Left renal cortex interstitium (tissue), 4 donors: ENCODE measurements at places on chromosomes 2 and 18. TPM values are rescaled to one million over a fixed set of nuclear protein-coding genes. Genes with fewer than 3 reads are reported as not detected.

DNA sequence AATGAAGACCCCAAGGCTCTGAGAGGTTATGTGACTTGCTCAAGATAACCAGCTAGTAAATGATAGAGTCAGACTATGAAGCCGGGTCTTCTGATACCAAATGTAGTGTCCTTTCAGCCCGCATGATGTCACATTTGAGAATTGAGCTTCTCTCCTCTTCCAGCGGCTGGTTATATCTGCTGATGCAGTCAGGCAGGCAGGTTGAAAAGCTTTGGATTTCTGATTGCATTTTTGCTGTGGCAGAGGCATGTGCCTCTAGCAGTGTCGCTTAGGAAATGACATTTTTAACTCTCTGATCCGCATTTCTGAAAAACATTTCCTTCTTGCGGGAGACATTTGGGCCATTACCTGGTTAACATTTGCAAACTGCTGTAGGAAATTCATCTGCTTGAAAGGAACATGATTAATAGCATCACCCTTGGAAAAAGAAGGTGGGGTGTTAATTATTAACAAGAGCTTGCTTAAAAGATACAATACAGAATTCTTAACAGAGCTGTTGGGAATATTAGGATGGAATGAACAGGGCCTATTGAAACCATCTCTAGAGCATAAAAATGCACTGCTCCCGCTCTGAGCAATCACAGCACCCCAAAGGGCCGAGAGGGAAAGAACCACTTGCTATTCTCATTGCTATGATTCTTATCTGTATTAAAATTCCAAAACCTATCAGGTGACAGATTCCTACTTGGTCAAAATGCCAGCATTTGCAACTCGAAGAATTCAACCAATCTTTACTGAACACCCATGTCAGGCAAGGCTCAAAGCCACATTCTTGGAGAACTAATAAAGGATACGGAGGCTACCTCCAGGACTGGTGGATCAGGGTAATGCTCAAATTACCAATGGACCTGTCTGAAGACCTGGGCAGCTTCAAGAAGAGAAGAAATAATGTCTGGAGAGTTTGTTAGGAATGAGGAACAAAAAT is 25.9 kb downstream of the MRO start:
- no peak for DNase-seq

DNA sequence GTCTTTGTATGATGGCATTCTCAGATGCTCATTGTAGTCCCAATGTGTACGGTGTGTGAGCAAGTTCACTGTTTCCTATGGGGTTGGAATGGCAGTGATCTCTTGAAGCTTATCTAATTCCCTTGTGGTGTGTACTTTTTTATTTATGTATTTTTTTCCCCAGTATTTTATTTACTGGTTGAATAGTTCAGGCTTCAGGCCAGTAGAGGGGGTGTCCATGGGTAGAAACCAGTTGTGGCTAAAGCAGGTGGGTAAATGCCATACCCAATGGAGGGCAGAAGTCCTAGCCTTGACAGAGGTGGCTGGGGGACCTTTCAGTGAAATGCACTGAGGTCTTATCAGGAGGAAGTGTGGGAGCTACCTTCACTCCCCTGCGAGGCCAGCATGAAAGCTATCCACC is 351.4 kb upstream of the CWC22 start:
- no peak for DNase-seq

Gene C2orf81
- 8.2 TPM for polyA plus RNA-seq

- DNase-seq: no peak
These were observed 1475.0 kb upstream of the ZEB2 start for GRCh38 chr2:145994910-145995309.

DNA sequence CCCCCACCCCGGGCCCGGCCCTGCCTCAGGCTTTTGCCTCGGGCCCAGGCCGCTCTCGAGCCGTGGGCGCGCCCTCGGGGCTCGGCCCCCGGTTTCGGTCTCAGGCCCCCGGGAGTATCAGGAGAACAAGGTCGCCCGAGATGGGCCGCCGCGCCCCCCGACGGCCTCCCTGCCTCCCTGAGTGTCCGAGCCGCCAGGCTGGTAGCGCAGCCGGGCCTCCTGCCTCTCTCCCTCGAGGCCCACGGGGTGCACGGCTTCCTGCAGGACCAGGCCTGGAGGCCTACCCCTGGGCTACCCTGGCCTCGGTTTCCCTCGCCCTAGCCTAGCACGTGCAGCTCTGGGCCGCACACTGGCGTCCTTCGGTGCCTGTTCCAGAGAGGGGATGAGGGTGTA is 8.4 kb downstream of the GBX2 start:
- no peak for DNase-seq

DNA sequence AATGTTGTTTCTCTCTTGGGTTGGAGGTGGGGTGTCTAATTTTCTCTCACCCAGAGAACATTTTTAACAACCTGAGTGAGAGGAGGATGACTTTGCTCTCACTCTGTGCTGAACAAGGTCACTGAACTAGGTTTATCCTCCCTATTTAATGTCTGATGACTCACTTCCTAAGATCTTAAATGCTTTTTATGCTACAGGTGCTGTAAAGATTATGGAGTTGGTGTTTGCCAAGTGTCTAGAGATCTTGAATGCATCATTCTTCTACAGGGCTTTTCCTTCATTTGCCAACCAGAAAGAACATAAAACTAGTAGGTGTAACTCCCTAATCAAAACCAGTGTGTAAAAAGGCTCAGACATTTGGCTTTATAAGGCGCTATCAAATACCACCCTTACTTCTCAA is 350.5 kb upstream of the ETAA1 start:
- DNase-seq: no peak

- DNase-seq: no peak
These were observed 276.2 kb upstream of the ZEB2 start for GRCh38 chr2:144796164-144796563.

Gene CYP26B1
- polyA plus RNA-seq: 16.1 TPM

- no peak for DNase-seq
These were observed 587.3 kb upstream of the ID2 start for GRCh38 chr2:8094526-8094925.

GRCh38 chr18:8635087-8635486 is 25.9 kb downstream of the RAB12 start:
- DNase-seq: no peak

- no peak for DNase-seq
These were observed 24.3 kb upstream of the ASPRV1 start for GRCh38 chr2:69985688-69986087.

GRCh38 chr2:217325251-217325650 is 465.4 kb upstream of the TNP1 start:
- no peak for DNase-seq

DNA sequence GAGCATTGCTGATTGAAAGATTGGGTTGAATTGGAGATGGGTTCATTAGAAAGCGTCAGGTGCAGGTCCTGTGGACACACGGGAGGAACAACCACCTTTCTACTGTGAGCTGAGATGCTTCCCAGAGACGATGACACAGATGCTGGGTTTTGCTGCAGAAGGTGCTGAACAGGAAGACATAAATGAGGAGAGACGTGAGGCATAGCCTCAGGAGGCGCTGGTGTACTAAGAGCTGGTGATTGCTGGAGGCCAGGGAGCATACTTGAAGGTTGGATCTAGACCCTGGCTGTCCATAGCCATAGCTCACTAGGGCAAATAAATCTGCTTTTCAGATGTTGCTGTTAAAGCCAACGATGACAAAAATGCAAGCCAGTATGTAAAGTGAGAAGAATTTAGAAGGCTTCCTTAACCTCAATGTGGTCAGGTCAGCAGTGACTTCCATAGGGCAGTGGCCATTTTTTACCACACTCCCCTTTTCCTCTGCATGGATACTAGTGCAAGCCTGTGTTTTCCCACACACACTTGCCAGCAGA is 153.7 kb downstream of the SOX11 start:
- no peak for DNase-seq

Gene ZNF892
- 6.0 TPM for polyA plus RNA-seq

Gene CHRNG
- 2.0 TPM for polyA plus RNA-seq
